ENCODE measurements at places on chromosomes 3 and 15.

DNA sequence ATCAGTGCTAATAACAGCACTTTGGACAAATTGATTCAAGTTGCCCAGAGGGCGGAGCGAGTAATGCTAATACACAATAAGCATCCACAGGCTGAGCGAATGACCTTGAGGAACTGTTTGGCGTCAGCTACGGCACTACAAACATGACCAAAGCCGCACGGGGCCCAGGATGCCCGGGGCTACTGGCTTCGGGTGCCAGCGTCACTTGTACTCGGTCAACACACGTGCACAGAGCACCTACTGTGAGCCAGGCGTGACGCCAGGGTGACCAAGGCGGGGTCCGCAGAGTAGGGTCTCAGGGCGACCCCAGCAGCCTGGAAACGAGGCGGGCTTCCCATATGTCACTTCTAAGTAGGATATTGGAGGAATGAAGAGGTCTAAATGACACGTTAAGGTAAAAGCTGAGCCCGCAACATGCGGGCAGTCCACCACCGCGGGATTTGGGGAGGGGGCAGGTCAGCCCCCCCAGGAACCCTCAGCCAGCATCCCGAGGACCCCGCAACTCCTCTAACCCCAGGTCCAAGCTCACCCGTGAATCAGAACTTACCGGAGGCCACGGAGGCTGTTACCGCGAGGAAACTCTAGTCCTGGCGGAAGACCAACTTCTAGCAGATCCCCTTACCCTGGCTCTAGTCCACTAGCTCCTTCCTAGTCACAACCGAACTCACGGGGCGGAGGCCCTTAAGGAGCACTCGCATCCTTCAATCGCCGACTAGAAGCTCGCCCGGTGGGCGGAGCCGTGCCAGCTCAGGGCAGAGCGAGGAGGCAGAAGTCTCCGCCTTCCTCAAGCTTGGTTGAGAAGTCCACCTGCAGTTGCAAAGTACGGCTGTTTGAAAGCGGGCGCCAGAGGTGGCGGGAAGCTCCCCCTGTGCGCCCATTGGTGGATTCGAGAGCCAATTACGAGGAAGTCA is at the start of gene CEP152:
CEP152 (minus strand) TSS at position 656 of the 911 bp plus-strand sequence. CDS start 5,420 bp downstream, outside the sequence.
- DNase-seq: peak; percentile 100

DNA sequence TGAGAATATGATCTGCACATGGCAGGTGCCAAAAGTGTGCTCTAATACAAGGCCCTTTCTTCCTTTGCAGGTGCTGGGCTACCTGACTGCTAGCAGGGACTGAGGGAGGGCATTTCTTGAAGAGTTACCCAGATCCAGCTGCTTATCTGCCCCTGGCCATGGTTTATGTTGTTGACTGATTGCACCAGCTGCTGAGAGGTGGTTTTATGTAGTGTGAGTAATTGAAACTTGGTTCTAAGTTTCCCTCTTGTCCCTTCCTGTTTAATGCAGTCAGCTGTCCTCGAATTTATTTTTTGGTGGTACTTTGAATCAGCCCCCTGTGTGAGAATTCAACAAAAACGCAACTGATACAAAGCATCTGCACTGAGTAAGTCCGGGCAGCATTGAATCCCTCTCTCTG is 288.3 kb upstream of the C2CD4B start:
- DNase-seq: peak; percentile 56

DNA sequence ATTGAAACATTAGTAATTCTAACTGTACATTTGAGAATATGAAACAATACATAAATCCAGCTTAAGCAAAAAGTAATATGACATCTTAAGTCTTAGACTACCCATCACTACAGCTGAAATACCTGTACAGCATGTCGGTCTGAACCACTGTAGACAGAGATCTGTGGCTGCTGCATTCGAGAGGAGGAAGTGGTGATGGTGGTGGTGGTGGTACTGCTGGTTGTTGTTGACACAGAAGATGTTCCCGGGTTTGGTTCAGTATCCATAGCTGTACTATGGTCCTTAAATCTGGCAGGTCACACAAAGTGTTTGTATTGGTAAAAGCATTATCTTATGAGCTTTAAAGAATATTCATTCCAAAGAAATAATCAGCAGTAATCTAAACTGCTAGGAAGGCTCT is 2.9 kb downstream of the PHC3 start:
- no peak for DNase-seq

DNA sequence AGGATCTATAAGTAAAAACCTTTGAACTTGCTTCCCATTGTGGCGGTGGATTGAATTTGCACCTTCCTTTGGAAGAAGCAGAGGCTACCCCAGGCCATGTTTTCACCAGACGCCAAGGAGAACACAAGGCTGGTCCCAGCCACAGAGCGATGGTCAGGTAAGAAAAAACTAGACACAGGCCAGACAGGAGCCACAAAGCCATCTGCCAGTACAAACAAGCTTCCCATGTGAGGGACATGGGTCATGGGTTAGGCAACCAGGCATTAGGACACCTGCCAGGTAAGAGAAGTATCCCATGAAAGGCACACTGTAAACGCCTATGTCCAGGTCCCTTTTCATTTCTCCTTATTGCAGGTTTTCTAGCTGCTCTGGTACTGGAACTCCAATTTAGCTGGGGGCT is 190.2 kb downstream of the KLF13 start:
- no peak for DNase-seq

DNA sequence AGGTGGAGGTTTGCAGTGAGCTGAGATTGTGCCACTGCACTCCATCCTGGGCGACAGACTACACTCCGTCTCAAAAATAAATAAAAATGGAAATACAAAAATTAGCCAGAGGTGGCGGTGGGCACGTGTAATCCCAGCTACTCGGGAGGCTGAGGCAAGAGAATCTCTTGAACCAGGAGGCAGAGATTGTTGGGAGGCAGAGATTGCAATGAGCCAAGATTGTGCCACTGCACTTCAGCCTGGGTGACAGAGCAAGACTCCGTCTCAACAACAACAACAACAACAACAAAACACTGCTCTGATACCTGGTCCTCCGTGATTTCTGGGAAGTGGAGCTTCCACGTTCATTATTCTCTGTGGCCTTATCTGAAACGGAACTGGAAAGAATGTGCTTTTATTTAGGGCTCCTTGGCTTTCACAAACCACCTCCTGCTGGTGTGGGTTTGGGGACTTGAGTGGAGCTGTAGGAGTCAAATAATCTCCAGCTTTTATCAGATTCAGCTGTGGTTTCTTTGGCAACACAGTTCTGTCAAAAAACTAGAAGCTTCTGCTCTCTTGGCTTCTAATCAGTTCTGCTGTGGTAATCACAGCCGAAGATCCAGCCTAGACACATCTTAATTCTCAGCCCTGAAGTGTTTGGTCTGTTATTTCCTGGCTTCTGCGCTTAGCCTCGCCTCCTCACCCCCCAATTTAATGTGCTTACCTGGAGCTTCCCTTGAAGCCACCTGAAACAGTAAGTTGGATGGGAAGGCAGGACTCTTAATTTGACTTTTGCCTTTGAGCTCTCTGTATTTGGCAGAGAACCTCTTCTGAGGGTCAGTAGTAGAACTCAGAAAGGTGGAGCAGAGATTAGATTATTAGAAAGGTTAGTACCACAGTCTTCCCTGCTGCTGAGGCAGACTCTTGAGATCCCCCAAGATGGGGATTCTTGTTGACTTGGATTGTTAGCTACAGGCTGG is 21.4 kb downstream of the IRAK2 start:
- peak; percentile 16 for DNase-seq

- DNase-seq: no peak
Measured at GRCh38 chr3:115758076-115758763, 134.9 kb downstream of the GAP43 start.

DNA sequence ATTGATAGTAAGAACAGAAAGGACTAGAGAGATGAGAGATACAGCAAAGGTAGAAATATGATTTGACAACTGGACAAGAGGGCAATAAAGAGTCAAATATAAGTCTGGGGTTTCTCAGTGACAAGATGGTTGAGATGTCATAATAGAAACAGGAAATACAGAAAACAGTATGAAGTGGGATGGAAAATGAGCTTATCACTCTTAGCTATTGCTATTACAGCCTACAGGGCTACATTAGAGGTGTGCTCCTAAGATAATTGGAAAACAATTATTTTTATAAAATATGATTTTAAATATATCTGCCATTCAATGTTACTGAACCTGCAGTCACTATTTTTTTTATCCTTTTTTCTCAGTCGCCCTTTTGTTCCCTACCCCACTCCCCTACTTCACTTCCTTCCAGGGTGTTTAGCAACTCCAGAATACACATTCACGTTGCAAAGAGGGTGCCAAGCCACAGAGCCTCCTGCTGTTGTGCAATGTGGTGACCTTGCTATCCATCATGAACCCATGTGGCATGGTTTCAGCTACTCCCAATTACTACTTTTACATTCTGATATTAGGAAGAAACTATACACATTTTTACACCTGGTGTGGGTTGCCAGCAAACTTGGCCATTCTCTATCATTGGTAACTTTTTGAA is 6.0 kb downstream of the NRG4 start:
- DNase-seq: no peak

- DNase-seq: no peak
Measured at GRCh38 chr3:139430493-139430892, 41.0 kb upstream of the COPB2 start.

- DNase-seq: peak; percentile 58
Measured at GRCh38 chr15:41734079-41734478, 40.2 kb upstream of the MAPKBP1 start.

- DNase-seq: no peak
Measured at GRCh38 chr3:39029556-39029955, 22.2 kb downstream of the SCN11A start.

DNA sequence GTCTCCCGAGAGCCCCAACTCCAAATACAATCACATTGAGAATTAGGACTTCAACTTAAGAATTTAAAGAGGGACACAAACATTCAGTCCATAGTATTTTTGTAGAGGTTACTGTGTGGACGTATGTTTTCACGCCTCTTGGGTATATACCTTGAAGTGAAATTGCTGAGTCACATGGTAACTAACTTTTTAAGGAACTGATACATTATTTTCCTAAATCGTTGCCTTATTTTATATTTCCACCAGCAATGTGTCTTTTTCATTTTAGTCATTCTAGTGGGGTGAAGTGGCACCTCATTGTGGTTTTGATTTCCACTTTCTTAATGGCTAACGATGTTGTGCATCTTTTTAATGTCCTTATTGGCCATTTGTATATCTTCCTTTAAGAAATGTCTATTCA is 11.8 kb downstream of the PARP15 start:
- DNase-seq: no peak

DNA sequence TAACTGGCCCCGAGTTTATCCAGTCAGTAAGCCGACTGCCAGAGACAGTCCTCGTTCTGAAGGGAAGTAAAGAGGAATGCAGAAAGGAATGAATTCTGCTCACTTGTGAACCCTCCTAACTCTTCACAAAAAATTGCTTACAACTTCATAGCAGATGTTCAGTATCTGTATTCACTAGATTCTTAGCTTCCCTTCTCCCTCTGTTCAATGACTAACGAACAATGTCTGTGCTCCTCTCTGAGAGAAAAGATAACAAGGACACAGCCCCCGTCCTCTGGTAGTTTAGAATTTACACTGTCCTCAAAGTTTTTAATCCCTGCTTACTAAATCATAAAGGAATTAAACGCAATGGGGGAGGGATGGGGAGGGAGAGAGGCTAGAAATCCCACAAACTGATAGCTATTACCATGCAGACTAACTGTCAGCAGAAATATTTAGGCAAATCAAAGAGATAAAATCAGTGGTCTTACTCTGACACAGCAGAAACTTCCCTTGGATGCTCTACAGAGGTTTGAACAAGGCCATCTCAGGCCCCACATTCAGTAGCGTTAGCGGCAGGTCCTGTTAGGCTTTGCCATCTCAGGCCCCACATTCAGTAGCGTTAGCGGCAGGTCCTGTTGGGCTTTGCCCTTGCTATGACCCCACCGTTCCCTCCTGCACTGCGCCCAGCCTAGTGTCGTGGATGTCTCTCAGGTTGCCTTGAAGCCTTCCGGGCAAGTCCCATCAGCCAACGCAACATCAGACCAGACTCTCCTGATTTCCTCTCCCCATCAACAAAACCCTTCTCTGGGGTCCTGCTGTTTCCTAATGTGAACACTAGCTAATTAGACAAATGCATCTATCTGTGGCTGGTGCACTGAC is 23.4 kb downstream of the NRROS start:
- DNase-seq: peak; percentile 41

DNA sequence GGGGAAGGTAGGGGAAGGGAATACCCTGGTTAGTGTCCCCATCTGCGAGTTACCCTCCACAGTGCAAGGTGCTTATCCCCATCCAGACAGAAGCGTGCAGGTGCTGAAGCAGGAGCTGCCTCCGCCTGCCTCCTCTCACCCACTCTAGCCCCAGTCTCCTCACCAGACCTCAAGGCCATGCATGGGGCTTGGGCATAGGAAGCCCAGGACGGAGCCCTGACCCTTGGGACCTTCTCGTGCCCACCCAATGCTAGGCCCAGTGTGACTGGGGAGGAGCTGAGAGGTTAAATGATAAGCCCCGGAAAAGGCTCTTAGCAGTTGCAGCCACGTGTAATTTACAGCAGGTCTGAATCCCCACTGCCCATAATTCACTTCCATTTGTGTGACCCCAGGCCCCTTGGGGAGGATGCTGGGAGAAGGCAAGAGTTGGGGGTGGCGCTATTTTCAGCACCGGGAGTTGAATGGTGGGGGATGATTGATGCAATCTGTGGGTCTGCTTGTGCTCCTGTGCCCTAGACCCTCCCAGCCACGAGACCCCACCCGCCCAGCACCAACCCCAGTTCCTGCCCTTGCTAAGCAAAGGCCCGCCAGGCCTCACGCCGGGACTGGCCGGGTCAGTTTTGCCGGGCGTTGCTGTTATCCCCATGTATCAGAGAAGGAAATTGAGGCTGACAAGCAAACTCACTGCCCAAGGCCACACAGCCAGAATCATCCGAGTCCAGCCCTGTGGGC is 14.5 kb upstream of the PLXND1 start:
- no peak for DNase-seq

DNA sequence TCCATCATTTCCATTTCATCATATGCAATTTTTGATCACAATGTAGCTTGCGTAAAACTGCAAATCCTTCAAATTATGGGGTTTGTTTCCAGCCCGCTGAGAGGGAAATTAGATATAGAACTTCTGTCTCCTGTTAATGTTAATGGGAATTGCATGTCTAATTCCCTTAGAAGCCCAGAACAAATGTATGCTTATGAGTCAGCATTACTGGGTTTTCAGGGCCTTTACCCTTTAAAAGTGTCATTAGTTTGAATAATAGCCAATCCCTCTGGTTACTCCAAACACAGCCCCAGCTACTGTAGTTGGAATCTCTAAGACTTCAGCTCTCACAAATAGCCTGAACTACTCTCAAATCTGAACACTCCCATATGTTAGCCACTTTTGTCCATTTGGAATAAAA is 439.4 kb downstream of the C3orf38 start:
- no peak for DNase-seq

DNA sequence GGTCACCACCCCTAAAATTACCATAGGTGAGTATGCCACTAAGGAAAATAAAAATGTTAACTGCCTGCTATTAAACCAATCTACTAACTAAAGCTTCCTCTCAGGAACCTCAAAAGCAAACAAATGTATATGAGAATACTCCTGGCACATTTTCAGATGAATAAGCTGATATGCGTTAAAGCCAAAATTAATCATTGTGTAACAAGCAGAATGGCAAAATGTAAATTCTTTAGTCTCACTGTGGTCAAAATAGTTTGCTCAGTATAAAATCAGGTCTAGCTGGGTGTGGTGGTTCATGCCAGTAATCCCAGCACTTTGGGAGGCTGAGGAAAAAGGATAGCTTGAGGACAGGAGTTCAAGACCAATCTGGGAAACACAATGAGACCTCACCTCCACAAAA is 53.6 kb downstream of the SUMF1 start:
- DNase-seq: no peak

- DNase-seq: no peak
Measured at GRCh38 chr3:13475871-13476590, 4.1 kb upstream of the HDAC11 start.

All from IMR-90 (cell line).